RKO (cell line): ENCODE measurements at places on chromosomes 11 and 22.

GRCh38 chr11:92251980-92252379, 27.4 kb downstream of the FAT3 start:
- DNase-seq = no peak

DNA sequence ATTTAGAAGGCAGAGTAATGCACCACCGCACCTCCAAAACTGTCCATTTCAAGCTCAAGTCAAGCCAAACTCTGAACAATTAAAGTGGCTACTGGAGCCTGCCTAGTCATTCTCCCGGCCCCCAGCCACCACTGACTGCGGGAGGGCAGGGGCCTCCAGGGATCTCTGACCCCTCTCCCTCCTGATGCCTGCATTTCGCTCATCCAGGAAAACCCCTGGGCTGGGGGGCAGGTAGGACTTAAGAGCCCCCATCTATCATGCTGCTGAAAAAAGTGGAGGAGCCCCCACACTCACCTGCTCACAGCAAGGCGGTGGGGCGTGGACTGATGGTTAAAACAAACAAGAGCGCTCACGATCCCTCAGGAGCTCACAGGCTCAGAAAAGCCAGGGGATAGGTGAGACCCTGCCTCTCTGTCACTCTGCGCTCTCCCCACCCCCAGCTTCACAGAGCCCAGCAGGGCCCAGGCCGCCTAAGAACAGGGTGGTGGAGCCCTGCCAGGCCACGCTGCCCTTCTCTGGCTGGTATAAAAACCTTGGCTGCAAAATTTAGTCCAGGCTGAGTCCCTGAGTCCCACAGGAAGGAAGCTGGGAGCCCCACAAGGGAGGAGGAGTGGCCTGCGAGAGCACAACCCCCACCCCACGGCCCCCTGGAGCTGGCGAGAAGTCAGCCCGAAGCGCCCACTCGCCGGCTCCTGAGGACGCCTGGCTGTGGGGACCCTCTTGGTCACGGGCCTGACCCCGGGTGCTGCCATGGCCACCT, 21.0 kb upstream of the MOB2 start:
- DNase-seq = no peak

- DNase-seq = no peak
Observed at GRCh38 chr11:75428281-75428724, 4.7 kb downstream of the KLHL35 start.

DNA sequence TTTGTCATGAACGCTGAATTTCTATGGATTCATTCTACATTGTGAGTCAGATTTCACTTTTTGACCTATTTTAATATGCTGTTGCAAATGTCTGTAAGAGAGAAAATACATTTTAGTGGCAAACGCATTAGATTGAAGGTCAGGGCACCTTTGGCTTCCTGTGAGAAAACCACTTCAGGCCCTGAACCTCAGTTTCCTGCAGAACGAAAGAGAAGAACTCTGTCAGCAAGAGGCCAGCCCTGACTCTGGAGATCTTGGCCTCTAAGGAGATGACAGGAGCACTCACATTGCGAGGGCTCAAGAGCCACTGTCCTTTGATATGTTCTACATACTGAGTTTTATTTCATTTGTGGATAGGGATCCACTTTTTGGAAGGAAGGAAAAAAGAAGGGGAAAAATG, 83.6 kb downstream of the KCNJ1 start:
- DNase-seq = no peak

- DNase-seq = no peak
Observed at GRCh38 chr11:130740819-130741218, 175.5 kb downstream of the SNX19 start.

GRCh38 chr11:10095412-10096208, 198.4 kb downstream of the SBF2 start:
- no peak for DNase-seq
